GM18507 (cell line): ENCODE measurements at places on chromosomes 3 and 15.

- DNase-seq: no peak
Observed at GRCh38 chr15:85587707-85588411, 206.9 kb downstream of the KLHL25 start.

- DNase-seq: no peak
Observed at GRCh38 chr3:144989807-144990206, 1018.2 kb downstream of the DIPK2A start.

DNA sequence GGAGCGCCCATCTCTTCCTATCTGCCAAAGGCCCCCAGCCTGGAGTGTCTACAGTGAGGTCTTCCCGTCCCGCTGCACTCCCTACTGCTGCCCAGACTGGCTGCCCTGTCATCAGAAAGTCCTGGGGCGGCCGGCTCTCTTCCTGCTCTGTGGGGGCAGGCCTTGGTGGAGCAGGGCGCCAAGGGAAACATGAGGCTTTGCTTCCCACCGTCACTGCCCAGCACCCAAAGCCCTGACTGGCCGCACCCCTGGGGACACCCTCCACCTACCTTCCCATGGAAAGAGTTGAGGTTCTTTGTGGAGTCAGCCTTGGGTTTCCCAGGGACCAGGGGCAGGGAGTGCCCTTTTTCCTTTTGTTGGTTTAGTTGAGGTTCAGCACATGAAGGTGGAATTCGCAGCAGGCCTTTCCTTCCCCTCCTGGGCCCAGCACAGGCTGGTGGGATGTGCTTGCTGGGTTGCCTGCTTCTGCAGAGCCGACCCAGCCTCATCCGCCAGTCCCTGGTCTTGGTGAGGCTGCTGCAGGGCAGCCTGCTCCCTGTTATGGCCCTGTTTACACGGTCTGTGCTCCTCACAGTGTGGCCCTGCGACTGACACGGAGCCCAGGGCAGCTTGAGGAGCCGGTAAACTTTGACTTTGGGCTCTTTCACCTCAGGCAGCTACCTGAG, 51.8 kb upstream of the PLXNA1 start:
- no peak for DNase-seq

DNA sequence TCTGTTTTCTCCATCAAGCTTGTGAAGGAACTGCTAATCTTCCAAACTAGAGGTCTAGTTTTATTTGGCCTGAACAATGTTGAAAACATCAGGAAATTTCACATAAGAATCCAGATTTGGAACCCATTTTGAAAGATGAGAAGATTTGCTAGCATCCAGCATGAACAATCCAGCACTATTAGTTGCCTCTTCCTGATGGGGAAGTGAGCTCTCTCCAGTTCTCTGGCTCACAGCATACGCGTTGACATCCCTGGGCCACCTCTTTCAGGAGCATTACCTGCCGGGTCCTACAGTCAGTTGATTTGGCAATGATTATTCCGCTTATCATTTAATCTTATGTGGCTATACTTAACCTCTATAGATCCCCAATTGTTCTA, 10.9 kb downstream of the GPR87 start:
- no peak for DNase-seq

GRCh38 chr3:155282385-155283091, 10.9 kb downstream of the STRIT1 start:
- DNase-seq: no peak

- DNase-seq: no peak
Observed at GRCh38 chr15:63015618-63016017, 26.9 kb upstream of the TPM1 start.

GRCh38 chr15:98874773-98875172, 132.8 kb downstream of the PGPEP1L start:
- no peak for DNase-seq

GRCh38 chr15:33956397-33956796, 11.9 kb upstream of the CHRM5 start:
- no peak for DNase-seq

DNA sequence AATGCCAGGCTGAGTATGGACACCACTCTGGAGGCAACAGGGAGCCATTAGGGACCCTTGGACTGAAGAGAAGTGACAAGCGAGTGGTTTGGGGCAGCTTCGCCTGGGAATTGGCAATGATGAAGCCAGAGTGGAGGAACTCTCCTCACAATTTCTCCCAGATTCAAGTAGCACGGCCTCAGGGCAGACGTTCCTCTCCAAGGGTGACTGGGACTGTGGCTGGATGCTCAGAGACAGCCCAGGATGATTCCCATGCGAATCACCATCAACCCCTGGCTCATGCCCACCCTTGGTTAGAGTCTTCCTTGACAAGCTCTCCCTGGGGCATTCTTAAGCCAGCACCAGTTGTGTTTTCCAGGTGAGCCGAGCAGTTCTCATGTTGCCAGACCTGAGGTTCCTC, 16.3 kb upstream of the DOCK3 start:
- DNase-seq: no peak

GRCh38 chr3:187963003-187963676, 190.8 kb upstream of the LPP start:
- no peak for DNase-seq

DNA sequence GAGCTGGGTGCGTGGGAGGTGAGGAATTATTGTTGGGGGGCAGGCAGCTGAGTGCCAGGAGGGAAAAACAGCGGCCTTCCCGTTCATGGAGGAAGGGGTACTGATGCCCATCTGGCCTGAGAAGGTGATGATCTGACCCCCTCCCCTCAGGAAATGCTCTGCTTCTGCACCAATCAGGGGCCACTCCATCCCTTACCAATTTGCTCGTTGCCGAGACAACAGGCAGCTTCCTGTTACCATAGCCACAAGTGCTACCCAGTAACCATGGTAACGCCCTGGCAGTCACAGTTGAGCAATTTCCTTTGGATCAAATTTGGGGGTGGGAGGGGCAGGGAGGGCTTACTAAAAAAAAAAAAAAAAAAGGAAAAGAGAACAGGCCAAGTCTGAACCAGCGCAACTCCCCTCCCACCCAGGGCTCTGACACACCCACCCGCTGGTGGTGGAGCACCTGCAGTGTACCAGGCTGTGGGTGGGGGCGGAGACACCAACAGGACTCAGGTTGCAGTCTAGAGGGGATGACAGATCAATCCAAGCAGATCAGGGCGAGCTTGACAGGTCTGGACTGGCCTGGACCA, 13.7 kb downstream of the CELF6 start:
- DNase-seq: no peak

DNA sequence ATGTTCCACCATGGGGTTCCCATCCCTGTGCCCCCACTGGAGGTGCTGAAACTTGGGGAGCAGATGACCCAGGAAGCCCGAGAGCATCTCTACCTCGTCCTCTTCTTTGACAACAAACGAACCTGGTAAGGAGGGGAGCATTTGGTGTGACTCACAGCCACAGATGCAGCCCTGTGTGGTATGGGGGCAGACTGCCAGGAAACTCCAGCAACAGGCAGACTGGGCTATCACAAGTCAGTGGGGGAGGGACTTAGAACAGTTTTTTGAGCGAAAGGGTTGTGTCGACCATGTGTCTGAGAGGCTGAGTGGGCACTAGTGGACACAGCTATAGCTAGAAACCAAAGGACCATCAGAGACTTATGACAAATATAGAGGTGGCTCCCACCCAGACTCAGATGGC, 3.4 kb upstream of the OGG1 start:
- no peak for DNase-seq

- no peak for DNase-seq
Observed at GRCh38 chr15:87219650-87220615, 1036.6 kb downstream of the NTRK3 start.

DNA sequence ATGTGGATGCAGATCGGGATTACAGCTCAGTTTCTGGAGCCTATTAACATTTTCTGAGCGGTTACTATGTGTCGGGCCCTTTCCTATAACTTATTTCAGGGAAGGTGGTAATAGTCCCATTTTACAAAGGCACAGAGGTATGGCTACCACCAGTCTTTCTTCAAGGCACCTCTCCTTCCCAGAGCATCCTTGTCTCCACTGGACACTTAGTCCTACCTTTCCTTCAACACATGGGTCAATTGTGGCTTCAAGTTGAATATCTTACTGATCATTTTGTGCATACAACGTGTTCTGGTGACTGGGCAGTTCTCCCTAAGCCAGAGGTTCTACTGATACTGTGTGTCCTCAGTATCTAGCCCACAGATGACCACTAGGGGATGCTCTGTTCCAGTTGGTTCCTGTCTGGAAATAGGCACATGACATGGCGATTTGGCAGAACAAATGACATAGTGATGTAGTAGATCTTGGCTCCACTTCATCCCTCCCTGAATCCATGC, 60.7 kb upstream of the CMTM8 start:
- DNase-seq: no peak

GRCh38 chr3:23805633-23806533, at the start of gene UBE2E1:
Gene UBE2E1, plus strand, starts transcription at chr3:23805955. Its CDS starts 1,315 bp downstream, at chr3:23807270.
- peak; percentile 45 for DNase-seq
